ENCODE measurements at places on chromosomes 7 and 10.

GRCh38 chr10:125792342-125793300 is 17.0 kb upstream of the MMP21 start:
- no peak for DNase-seq

DNA sequence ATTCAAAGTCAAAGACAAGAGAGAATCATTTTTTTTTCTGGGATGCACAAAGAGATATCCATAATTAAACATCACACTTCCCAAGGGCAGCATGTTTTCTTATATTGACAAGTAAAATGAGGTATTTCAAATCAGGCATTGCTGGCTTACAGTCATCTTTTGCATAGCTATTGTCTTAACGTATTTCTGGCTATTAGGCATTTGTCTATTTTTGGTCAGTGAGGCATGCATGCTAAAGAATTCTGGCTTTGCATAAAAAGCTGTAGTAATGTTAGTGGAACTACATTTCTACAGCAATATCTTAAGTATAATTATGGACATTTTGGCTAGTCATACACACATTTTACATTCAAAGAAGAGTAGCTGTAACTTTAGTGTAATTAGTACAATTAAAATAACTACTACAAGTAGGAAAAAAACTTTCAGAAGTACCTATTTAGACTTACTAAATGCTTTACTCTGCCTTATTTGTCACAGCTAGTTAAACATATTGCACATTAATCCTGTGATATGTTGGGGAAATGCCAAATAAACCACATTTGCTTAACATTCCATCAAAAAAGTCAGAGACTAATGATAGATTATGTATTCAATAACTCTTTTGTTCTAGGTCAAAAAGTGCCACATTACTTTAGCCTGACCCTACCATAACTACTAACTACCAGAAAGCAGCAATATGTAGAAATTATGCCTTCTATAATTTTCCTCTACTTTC is 76.4 kb downstream of the RELN start:
- DNase-seq, result no peak

- no peak for DNase-seq
These were observed 365.9 kb downstream of the CRPPA start for GRCh38 chr7:16055263-16055976.

- DNase-seq, result no peak
These were observed 186.2 kb downstream of the MACC1 start for GRCh38 chr7:20030915-20031362.

GRCh38 chr7:114856625-114857024 is 65.3 kb upstream of the MDFIC start:
- no peak for DNase-seq

- no peak for DNase-seq
These were observed 62.9 kb downstream of the REEP3 start for GRCh38 chr10:63583909-63584724.

- no peak for DNase-seq
These were observed 5.6 kb upstream of the BPGM start for GRCh38 chr7:134640842-134641715.
